G401 (cell line): ENCODE measurements at places on chromosomes 13 and 19.

DNA sequence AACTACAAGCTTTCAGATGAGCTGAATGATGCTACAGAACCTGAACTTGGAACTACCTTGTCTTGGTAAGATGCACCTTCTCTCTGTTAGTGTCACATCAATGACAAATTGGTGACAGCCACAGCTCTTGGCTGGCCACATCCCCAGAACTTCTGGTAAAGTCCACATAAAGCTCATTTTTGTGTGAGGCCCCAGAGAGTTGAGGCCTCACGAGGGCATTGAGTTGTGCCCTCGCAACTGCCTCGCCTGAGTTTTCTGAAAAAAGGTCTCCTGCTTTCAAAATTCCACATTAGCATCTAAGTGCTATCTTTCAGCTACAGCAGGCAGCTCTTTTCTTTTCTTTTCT, 42.6 kb downstream of the MRPL57 start:
- DNase-seq = no peak

- no peak for DNase-seq
Observed at GRCh38 chr13:46489586-46490023, 63.4 kb upstream of the LRCH1 start.

GRCh38 chr13:101570410-101570809, 117.9 kb downstream of the ITGBL1 start:
- no peak for DNase-seq

DNA sequence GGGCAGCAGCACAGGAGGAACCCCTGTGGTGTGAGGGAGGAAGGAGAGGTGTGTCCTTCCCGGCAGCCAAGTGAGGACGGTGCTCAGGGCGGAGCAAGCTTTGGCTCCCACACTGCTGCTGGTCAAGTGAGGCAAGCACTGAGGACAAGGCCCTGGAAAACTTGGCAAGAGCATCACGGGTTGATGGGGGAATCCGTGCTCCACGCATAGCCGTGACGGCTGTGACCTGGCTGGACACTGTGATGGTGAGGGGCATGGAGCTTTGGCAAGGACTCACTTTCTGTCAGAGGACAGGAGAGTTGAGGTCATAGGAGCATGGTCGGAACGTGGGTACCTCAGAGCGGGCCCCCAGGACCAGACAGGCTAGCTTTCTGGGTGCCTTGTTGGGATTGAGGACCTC, 29.0 kb upstream of the SLC15A1 start:
- no peak for DNase-seq

DNA sequence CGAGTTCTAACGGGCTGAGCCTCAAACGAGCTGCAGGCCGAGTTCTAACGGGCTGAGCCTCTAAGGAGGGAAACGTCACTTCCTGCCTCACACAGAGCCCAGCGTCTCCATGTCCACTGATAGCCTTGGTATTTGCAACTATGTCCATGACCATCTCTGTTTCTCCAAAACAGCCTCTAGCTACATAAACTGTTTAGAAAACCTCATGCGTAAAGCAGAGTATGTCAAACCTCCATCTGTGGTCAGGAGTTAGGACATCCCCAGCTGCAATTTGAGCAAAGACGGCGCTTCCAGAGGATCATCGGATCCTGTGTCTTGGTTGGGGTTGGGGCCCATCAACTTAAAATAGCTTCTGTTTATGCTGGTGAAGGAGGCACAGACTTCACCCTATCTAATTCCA, 20.8 kb downstream of the RASA3 start:
- DNase-seq = no peak

DNA sequence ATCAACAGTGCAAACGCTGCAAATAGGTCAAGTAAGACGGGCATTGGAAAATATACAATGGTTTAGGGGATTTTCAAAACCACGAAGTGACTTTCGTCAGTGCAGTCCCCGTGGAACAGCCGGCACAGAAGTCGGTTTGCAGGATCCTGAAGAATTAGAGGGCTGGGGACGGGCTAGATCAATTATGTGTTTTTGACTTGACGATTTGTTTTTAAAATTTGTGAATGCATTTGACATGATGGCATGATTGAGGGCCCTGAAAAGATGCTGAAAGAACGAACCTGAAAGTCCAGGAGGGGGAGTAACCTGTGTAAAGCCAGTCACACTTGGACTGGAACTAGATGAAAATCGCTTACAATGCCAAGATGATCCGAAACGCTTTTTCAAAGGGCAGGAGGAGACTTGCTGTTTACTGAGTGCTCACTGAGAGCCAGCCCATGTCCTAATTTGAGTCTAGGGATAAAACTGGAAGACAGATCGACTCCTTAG, 8.9 kb upstream of the DGKH start:
- DNase-seq = peak; percentile 72

DNA sequence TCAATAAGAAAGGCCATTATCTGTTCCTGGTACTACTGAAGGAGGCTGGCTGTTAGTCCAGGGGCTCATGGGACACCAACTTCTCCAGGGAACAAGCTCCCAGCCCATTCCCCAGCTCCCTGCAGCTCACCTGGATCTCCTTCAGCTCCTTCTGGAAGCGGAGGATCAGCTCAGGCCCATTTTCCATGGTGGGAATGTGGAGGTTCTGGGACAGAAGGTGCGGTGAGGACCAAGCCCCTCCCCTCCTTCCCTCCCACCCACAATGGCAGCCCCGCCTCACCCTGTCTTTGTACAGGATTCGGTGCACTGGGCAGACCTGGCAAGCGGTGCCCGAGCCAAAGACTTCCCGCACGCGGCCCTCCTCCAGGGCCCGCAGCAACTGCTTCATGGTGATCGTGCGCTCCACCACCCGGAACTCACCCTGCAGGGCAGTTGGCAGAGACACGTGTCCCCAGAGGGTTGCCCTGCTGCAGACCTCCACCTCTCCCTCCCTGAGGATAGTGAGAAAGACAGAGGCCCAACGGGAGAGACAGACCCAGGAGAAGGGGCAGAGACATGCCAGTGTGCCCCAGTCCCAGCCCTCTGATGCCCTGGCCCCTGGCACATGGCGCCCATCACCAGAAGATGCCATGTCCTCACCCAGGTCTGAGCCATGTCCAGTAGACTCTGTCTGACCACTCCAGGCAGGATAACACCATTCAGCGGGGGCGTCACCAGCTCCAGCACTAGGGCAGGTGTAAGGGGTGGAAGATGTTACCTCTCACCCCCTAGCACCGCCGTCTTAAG, 14.3 kb downstream of the BCAT2 start:
- DNase-seq = no peak

DNA sequence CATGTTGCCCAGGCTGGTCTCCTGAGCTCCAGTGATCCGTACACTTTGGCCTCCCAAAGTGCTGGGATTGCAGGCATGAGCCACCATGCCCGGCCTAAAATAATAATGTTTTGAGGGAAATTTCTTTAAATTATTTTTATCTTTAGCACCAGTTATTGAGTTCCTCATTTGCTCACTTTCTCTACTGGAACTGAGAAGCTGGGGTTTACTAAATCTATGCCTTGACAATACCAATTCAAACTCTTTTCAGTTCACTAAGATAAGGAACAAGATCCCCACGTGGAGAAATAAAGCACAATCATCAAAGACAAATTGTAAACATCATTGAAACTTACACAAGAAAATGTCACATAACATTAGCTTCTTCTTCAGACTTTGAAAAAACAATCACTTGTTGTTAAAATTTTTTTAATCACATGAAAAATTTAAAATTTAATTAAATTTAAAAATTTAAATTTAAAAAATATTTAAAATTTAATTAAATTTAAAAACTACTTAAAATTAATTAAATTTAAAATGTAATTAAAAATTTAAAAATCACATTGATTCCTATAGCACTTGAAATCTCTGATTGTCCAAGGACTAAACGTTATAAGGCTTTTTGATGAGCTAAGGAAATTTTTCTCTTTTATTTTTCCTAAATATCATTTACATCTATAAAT, 25.2 kb upstream of the XPO4 start:
- DNase-seq = no peak

DNA sequence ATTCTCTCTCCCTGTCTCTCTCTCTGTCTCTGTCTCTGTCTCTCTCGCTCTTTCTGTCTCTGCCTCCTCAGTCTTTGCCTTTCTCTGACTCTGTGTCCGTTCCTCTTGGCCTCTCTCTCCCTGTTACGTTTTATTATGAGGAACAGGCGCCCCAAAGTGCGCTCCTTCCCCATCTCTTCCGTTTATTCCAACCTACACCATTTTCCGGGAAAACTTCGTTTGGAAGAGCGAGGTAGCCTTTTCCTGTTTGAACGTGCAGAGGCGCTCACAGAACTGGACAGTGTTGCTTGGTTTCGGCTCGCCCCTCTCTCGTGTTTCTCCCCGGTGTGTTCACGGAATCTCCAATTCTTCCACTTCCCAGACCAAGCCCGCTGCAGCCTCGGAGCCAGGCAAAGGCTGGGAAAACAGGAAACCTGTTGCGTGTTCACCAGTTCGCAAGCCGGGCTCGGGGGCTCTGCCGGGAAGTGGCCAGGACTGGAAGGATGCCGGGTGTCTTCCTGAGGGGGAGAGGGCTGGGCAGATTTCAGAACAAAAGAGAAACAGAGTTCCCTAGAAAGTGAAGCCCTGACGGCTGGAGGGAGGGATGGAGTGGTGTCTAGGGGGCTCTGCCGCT, 605 bp downstream of the TMEM255B start:
- peak; percentile 31 for DNase-seq

DNA sequence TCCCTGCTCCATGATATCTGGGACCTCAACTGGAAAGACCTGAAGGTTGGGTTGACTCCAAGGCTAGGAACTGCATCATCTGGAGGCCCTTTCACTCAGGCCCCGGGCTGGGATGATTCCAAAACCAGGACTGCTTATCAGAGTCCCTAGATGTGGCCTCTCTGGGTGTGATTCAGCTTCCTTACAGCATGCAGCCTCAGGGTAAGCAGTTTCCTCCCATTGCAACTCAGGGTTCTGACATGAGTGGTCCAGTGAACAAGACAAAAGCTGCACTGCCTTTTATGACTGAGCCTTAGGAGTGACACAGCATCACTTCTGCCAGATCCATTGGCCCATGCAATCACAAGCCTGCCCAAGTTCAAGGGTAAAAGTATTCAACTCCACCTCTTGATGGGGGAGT, 502.8 kb downstream of the COG6 start:
- DNase-seq = no peak

- no peak for DNase-seq
Observed at GRCh38 chr19:49930483-49931011, 1.2 kb upstream of the NUP62 start.

- no peak for DNase-seq
Observed at GRCh38 chr19:28582796-28583195, 630.2 kb downstream of the UQCRFS1 start.

- DNase-seq = no peak
Observed at GRCh38 chr19:54451331-54451871, 2.4 kb downstream of the LENG8 start.

DNA sequence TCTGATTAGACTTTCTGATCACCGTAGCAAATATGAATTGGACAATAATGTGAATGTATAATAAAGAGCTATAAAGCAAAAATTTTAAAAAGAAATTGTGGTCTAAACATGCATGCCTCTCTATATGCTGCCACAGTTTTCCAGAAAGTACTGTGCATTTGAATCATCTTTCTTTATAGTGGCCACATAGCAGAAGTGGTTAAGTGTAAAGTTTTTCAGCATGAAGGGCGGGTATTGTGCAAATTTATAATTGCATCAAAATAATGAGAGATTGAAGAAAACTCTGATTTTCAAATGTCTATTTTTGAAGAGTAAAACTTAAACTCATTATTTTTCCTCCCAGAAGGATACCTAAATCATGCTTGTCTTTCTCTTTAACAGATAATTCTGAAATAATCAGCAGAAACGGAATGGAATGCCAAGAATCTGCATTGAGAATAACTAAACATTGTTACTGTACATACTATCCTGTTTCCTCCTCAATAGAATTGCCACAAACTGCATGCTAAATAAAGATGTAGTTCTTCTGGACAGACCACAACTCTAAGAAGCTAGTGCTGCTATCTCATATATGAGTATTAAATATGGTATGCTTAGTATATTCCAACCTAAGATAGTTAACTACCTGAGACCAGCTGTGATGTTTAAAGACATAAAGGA, 42.9 kb upstream of the RAP2A start:
- no peak for DNase-seq

DNA sequence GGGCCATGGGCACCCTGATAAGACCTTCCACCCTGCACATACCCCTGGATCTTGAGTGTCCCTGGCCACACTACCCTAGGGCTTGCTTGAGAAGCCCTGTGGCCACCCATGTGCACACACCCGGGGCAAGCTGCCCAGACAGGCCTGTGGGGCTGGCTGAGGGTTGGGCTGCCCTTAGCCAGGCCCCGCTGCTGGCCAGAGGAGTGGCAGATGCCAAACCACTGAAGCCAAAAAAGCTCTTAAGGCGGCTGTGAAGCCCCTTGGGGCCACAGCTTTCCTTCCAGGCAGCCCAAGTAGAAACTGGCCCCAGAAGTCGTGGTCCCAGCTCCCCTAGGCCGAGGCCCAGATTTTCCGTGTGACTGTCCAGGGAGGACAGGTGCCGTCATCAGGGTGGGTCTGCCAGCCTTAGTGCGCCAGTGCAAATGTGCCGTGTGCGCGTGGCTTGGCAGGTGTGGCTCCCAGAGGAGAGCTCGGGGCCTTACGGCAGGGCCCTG, 14.8 kb downstream of the CEBPG start:
- DNase-seq = no peak

- no peak for DNase-seq
Observed at GRCh38 chr13:97492257-97492656, 58.3 kb downstream of the RAP2A start.

GRCh38 chr13:87536499-87536898, 134.7 kb upstream of the SLITRK5 start:
- no peak for DNase-seq

- DNase-seq = no peak
Observed at GRCh38 chr13:25692099-25692498, 320.3 kb downstream of the ATP8A2 start.

- DNase-seq = no peak
Observed at GRCh38 chr13:94433055-94433961, 46.2 kb downstream of the DCT start.

- no peak for DNase-seq
Observed at GRCh38 chr13:44232774-44233173, 140.8 kb upstream of the SERP2 start.

- DNase-seq = peak; percentile 70
Observed at GRCh38 chr19:38975214-38975860, at the start of gene FBXO17. Gene FBXO17 (minus strand): TSS chr19:38975742. CDS start chr19:38950319, 25,423 bp downstream.

DNA sequence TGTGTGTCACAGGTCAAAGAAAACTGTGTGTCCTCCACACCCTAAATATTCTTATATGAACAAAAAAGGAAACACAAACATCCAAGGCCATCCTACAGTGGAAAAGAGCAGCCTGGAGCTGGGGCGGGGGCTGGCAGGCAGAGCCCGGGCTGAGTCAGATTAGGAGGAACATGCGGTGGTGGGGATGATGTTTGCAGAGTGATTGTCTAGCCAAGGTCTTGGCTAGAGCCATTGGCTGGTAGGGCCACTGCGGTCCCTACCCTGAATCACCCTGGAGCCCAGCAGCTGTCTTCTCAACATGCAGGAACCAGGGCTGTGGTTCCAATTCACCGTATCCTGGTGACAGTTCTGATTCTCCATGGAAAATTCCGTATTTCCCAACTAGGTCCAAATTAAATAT, 439.5 kb downstream of the FGF9 start:
- DNase-seq = no peak

DNA sequence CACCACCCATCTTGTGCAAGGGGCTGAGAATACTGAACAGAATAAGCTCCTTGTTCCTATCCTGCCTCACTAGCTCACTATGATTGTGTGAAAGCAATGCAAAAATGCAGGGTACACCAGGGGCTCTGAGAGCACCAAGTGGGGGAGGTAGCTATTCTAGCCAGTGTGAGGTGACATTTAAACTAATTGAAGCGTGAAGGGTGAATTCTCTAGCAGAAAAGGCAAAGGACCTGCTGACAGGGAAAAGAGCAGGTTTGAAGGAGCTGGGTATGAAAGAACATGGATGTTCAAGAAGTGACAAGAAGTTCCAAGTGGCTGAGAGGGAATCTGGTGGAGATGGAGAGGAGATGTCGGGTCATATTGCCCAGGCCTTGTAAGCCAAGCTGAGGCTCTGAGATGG, 64.2 kb downstream of the SIAH3 start:
- DNase-seq = no peak
